ENCODE measurements at places on chromosomes 2 and 18.

- DNase-seq = no peak
Measured at GRCh38 chr18:5630057-5630899, 86.5 kb upstream of the EPB41L3 start.

GRCh38 chr2:211259831-211260476, 703.6 kb downstream of the CPS1 start:
- DNase-seq = no peak

DNA sequence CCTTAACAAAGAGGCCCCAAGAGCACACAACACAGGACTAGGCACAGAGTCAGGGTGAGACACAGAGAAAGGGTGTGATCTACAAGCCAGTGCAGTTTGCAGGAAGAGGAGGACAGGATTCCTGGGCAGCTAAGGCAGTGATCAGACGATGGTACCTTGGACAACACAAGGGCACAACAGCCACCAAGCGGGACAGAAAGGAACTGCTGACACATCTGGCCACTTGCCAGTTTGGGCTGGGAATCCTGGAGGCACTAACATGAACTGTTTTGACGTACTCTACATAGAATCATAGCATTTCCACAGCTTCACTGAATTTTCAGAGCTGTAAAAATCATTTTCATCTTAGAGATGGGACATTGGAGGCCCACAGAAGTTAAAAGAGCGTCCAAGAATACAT, 221.5 kb upstream of the SLC35G4 start:
- no peak for DNase-seq

GRCh38 chr18:45387229-45387628, 228.0 kb upstream of the SLC14A2 start:
- no peak for DNase-seq

DNA sequence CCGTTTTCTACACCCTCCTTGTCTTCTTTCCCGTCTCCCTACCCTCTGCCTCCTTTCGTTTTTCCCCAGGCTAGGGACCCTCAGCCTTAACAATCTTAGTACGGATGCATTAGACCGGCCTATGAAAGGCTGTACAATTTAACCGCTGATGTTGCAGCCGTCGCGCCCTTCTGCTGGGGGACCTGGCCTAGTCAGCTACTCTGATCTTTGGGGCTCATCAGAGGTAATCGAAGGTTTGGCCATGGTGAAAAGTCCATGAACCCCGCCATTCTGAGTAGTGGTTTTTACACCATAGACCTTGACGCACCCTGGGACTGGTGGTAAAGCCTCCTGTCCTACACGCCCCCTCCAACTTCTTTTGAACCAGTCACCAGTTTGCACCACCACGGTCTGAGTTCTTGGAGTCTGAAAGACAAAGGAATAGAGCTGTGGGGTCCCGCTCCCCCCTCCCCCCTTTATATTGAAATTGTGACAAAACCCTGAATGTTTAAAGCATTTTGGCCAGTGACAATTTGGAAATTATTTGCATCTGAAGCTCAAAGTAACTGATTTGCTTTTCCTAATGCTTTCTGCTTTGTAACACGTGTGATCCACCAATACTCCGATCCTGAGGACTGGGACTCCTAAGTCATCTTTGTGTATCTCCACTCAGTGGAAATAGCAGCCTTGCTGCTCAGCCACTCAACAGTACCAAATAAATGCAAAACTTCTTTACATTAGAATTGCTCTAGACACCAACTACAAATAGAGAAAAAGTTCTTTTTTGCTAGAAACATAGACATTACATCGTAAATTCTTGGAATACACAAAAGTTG, 642 bp upstream of the SRSF7 start:
- no peak for DNase-seq

- DNase-seq = no peak
Measured at GRCh38 chr2:30236591-30237238, 5.4 kb downstream of the LBH start.

GRCh38 chr18:13436576-13436975, 218.0 kb downstream of the LDLRAD4 start:
- no peak for DNase-seq

- DNase-seq = no peak
Measured at GRCh38 chr2:83103613-83104012, 1355.5 kb downstream of the SUCLG1 start.

DNA sequence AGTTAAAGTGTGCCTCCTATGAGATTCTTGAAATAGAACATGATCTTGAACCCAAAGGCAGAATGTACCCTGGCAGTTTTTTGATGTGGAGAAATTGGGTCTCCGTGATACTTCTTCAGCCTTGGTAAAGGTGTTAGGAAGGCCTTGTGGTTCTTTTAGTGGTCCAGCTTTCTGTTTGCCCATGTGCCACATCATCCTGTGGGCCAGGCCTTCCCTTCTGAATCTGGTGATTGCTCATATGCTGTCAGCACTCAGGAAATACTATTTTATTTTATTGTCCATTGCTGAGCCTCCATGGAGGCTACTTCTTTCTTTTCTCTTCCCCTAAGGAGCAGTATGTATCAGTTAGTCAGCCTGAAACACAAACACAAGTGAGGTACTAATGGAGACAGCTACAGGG, 52.9 kb downstream of the CCDC141 start:
- DNase-seq = no peak

DNA sequence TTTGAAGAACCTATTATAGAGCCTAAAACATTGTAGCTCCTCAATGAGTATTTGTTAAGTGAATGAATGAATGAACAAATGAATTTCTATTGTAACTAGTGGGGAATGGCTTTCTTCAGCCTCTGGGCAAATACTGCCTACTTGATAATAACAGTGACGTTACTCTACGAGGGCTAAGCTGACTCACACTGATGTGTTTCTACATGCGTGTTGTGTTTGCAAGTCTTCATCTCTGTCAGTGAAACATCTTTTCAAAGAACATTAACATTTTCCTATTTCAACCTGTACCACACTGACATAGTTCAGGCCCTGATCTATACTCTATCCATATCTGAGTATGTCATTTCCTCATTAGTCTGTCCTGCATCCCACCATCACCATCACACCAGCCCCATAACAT, 319.9 kb upstream of the ACVR2A start:
- no peak for DNase-seq

- no peak for DNase-seq
Measured at GRCh38 chr2:228652366-228652765, 470.9 kb upstream of the SPHKAP start.

- no peak for DNase-seq
Measured at GRCh38 chr2:23654756-23655155, 269.8 kb downstream of the KLHL29 start.

DNA sequence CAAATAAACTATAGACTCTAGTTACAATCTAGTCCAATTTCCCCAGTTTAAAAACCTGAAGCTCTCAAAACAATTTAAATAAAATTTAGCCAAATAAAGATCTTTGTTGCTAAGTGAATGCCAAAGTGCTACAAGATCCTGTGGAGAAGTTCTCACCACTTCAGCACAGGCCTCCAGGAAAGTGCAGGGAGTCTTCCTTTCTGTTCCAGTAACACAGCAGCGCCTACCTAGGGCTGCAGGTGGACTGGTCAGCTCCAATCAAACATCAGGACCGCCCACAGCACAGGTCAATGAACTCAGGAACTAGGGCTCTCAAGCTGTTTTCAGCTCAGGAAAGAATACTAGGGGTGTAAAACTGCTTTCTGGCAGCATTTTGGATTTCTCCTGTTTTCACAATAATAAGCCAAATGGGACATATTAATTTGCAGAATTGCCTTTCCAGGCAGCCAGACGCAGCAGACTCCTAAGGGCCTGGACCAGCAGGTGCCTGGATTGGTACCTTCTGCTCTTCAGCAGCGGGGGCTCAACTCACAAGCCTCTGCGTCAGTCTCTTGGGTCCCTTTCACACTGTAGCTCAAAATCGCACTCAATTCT, 1.5 kb downstream of the FAM110C start:
- no peak for DNase-seq

GRCh38 chr18:59009846-59010245, 129.8 kb upstream of the SEC11C start:
- no peak for DNase-seq

- DNase-seq = no peak
Measured at GRCh38 chr18:60649107-60649506, 276.5 kb upstream of the MC4R start.

DNA sequence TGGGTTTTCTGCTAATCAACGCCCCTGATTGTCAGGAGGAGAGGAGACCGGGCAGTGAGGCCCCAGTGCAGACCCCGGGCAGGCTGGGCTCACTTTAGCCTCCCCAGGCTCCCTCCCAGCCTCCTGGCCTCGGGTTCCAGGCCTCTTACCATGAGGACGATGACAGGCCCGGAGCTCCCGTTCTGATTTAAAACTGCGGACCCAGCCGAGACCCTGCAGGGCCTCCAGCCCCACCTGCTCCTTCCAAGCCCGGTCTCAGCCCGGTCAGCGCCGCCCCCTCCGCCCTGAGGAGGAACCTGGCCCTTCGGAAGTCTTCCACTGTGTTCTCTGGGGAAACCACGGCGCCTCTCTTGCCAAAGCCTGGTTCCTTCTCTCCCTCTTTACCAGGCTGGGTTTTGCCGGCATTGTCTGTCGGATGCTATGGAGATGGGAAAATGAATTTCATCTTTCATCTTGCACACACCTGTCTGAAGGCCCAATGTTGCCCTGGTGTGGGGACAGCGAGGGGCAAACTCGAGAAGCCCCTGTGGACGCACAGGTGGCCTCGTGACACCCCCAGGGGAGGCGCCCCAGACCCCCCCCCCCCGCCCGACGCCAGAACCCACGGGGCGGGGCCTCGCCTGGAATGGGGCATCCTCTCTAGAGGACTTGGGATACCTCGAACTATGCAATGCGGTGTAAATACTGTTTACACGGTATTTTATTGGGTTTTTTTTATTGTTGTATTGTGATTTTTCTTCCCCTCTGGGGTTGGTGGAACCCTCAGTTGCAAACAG, 37.7 kb upstream of the CTDP1 start:
- no peak for DNase-seq

DNA sequence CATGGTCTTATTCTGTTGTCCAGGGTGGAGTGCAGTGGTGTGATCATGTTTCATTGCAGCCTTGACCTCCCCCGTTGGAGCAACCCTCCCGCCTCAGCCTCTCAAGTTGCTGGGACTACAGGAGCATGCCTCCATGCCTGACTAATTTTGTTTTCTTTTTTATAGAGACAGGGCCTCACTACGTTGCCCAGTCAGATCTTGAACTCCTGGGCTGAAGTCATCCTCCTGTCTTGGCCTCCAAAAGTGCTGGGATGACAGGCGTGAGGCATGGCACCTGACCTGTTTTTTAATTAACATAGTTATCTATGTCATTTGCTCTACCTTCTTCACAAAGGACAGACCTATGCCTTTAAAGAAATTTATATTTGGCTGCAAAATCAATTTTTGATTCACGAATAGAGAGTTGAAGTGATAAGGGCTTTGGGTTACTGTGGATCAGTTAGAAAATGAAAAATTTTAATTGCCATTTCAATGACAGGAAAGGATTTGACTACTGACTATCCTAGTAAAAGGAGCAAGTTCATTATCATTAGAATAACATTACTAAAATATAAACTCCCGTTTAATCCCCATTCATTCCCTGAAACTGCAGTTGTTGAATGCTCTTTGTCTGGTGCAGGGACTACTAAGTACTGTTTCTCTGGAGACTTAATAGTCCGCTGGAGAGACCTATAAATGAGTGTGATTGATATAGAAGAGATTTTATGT, 3.7 kb downstream of the RNF138 start:
- DNase-seq = peak; percentile 18

DNA sequence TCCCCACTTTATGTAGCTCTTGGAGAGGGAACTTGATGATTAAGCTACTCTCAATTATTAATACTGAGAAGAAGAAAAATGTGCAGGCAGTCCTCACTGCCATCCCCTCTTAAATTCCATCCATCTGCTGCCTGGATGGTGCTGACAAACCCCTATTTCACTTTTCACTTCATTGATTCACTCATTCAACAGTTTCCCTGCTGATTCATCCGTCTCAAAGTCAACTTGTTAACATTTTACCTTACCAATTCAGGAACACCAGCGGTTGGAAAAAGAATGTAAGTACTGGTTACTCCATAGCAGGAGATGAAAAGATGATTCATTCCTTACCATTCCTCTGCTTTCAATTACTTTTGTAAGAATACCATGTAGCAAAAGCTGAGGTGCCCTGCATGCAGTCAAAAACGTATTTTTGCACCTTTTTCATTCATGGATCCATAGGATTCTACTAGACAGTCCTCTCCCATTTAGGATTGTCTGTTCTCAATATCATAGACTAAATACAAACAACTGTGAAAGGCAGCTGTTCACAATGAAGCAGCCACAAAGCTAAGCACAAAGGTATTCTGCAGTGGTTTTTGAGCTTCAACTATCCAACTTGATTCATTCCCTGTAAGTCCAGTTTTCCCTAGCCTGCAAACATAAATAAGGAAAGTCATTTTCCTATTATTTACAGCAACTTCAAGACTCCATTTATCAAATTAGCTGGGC, 262.0 kb downstream of the MREG start:
- no peak for DNase-seq

GRCh38 chr2:206718296-206718695, at the start of gene DYTN:
DYTN (minus strand) TSS chr2:206718396; CDS start chr2:206718279, 117 bp downstream.
- DNase-seq = no peak

- DNase-seq = no peak
Measured at GRCh38 chr18:24548583-24548982, 88.1 kb downstream of the HRH4 start.

- no peak for DNase-seq
Measured at GRCh38 chr18:21484851-21485636, 115.5 kb downstream of the ESCO1 start.

- DNase-seq = no peak
Measured at GRCh38 chr2:232588680-232589585, 38.4 kb downstream of the EIF4E2 start.

GRCh38 chr2:1633092-1633671, 111.1 kb downstream of the PXDN start:
- DNase-seq = no peak

DNA sequence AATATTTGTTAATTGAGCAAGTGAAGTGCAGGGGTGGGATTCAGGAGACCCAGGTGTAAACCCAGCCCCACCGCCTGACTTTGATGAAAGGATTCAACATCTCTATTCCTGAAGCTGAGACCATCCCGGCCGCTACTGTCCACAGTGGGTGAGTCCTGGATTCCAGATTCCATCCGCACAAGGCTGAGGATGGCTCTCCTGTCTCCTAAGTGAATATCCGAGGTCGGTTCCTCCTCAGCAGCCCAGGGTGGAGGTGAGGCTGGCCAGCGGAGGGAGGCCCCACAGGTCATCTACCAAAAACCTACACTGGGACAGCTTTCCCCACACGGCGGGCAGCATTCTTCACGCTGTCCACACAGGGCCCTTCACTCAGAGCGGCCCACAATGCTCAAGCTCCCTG, 57.6 kb downstream of the ACKR3 start:
- DNase-seq = no peak

- no peak for DNase-seq
Measured at GRCh38 chr2:206442833-206443734, at the start of gene ADAM23. ADAM23 (plus strand) TSS chr2:206443532; CDS start chr2:206443867, 335 bp downstream.

DNA sequence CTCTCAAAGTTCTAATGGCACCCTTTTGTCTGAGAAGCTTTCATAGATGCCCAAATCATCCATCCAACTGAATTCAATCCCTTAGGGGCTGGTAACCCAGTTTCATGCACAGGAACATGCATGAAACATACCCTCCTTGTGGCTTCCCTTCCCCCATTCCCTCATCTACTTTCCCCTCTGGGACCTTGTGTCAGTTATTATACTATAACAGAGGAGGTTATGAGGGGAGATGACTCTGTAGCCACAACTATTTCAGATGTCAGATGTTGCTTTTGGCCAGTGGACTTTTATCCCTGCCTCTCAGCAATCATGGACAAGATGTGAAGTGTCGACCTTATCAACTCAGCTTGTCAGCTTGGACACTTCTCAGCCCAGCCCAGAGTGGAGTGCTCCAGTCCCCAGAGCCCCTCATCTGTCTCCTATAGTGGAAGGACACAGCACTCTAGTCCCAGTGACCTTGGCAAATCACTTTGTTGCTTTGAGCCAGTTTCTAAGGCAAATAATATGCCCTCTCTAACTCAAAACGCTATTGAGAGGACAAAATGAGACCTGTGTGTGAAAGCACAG, 8.4 kb downstream of the DHRS9 start:
- DNase-seq = no peak

Data from T-helper 1 cell (primary cell).